ENCODE measurements at places on chromosomes 2 and 18.

DNA sequence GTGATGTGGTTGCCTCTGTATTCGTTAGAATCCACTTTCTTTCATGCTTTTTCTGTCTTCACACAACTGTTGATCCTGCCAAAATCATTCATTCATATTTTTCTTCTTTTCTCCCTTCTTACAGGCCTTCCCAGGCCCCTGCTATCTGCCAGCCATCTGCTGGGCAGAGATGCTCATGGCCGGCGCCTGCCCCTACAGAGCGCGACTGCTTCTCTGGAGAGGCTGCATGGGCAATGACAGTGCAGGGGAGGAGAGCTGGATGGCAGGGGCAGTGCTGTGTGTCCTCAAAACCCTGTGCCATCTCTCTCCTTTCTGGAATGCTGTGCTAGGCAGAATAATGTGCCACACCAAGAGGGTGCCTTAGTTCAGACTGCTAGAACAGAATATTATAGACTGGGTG is 125.2 kb downstream of the INHBB start:
- DNase-seq, result no peak

- DNase-seq, result no peak
Observed at GRCh38 chr2:193446967-193447366, 1252.2 kb upstream of the TMEFF2 start.

DNA sequence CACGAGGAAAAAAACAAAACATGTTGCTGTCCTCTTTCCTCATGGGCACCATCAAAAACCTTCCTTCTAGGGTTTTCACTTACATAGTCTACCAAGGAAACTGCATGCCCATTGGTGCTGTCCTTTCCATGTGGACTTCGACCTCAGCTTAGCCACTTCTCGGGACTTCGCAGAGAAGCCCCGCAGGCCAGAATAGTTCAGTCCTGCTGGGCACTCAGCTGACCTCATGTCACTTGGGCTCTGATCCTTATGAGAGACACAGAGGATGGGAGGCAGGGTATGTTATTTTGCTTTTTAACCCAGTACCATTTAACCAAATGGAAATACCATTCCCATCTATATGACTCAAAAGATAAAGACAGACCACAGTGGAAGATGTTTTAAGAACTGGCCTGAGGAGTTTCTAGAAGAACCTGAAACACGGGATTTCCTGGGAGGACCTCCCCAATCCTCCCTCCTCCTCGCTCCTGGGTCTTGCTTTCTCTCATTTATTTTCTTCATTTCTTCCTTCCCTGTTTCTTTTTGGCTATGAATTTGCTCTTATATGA is 28.4 kb downstream of the AAK1 start:
- no peak for DNase-seq

DNA sequence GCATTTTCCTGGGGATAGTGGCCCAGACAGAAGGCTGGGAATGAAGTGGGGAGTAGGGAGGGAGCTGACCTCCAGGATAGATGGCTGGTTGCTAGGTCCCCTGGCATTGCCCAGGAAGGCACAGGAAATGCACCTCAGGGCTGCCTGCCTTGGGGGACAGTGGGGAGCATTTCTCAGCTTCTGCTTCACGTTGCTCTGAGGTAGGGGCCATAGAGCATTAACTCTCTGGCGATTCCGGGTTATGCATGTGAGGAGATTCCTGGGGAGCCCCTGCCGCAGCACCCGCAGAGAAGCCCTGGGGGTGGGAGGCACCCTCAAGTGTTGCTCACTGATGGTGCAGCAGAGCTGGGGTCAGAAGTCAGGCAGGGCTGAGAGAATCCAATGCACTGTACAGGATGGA is 256.5 kb downstream of the CYP26B1 start:
- no peak for DNase-seq

DNA sequence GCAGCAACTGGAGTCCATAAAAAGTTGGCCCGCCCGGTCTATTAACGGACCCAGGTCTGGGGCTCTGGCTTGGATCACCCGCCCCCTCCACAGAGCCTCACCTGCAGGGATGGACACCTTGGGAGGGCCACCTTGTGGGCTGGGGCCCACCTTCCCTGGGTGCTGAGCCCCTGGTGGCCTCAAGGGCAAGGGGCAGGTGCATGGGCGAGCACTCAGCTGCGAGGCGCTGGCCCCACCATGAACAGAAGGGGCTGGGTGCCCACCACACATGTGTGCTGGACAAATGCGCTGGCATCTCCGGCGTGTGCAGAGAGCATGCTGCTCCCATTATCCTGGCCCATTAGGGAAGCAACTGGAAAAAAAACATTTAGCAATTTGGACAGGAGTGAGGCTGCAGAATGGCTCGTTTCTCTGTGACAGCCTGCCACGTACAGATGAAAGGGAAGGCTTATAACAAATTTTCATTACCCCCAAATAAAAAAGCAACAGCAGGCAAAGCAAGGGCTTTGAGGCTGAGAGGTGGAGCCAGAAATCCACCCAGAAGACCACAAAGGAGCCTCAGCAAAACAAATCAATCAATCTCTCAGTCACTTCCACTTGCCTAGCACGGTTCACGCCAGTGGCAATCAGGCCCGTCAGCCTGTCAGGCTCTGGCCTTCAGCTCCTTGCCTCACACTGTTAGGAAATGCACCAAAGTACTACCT is 253.1 kb upstream of the ZNF521 start:
- DNase-seq, result no peak

GRCh38 chr2:192026059-192026824 is 168.5 kb downstream of the TMEFF2 start:
- no peak for DNase-seq

- DNase-seq, result no peak
Observed at GRCh38 chr2:238717084-238717483, 130.8 kb upstream of the TWIST2 start.

DNA sequence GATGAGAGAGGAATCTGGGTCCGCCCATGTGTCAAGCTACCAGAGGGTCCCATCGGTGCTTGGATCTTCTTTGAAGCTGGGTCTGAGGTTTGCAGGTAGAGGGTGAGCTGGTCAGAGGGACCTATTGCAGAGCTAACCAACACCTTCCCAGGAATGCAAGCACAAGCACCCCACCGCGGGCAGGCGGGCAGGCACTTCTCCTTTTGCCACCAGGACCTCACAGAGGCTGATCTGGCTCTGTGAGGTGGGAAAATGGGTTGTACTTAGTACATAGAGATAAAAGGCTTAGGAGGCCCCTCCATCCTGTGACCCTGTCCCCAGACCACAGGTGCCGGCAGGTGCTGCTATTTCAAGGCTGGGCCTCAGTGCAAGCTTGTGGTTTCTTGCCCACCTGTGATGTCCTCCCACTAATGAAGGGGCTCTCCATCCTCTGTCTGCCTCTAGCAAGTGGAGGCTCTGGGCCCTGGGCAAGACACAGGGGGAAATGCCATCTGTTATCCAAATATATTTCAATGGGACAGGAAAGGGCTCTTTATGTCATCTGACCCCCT is 31.4 kb upstream of the IL37 start:
- DNase-seq, result no peak

GRCh38 chr18:37188016-37188791 is 359.3 kb downstream of the KIAA1328 start:
- DNase-seq, result no peak

DNA sequence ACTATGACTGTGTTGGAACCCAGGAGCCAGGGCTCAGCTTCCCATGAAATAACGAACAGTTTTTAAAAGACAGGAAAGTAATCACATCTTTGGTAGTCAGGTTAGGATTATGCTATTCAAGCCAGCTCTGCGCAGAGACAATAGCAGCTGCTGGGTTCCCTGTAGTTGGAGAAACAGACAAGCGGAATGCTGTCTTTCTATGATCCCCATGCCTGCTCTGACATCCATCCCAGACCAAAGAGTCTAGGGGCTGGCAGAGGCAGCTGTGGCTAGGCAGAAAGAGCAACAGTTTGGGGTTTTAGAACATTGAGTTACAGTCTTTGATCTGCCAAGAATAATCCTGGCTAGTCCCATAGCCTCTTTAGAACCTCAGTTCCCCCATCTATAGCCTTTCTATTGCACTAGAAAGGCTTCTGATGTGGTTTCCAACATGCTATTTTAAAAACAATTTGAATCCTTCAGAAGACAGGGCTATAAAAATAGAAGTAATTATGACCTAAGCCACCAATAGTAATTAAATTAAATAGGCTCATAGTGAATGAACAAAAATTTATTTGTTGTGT is 146.8 kb downstream of the MTX2 start:
- no peak for DNase-seq

DNA sequence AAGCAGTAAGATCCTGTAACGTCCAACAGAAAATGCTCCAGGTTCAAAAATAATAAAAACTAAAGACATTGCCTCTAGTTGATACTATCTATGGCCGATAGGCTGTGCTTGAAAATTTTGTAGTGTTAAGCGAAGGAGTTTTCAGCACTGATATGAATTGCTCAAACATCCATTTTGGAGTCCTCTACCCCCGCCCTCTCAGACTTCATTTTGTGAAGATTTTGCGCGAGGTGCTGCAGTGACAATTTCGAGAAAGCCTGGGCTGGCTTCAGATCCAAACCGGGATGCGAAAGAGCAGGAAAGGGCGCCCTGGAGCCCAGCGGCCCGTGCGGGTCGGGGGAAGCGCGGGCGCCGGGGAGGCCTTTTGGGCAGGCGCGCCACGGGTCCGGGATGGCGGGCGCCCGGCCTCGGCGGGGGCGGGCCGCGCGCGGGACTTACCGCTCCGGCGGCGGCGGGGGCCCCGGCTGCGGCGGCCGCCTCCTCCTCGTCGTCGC is 1.8 kb downstream of the SP3 start:
- DNase-seq, result peak; percentile 70

- DNase-seq, result no peak
Observed at GRCh38 chr2:5316001-5316490, 376.1 kb upstream of the SOX11 start.

GRCh38 chr18:55321265-55322177 is 266.5 kb downstream of the TCF4 start:
- DNase-seq, result no peak

DNA sequence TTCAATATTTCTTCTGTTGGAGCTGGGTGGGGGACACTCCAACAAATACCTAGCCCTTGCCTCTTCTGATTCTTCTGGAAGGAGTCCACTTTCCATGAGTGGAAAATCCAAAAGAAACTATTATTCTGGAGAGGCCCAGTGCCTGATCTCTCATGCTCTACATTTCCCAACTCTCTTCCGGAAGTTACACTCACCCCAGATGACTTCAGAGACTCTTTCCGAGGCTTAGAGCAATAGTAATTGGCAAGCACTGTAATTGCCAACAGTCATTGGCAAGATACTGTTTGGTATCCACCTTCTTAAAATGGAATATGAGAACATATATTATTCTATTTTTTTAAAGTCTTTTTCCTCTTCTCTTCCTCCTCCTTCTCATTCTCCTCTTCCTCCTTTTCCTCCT is 60.5 kb upstream of the CYRIA start:
- no peak for DNase-seq

DNA sequence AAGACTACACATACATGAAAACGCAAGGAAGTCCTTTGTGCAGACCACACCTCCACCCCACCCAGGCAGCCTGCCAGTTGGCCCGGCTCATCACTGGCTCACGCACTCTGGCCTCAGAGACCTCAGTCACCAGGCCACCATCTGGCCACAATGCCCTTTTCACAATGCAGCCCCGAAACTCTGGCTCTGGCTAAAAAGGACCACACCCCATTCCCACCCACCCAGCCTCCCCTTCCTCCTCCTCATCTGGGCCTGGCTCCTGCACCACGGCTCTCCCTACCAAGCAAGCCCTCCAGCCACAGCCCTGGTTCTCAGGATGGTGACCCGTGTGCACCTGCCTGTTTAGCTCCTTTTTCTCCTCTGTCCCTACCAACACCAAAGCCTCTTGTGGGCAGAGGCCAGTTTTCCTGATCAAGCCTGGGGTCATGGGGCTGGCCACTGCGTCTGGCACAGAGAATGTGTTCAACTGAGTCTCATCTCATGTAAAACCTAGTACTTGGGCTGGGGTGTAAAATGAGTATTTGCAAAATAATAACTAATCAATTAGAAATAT is 7.4 kb downstream of the HDAC4 start:
- DNase-seq, result no peak

DNA sequence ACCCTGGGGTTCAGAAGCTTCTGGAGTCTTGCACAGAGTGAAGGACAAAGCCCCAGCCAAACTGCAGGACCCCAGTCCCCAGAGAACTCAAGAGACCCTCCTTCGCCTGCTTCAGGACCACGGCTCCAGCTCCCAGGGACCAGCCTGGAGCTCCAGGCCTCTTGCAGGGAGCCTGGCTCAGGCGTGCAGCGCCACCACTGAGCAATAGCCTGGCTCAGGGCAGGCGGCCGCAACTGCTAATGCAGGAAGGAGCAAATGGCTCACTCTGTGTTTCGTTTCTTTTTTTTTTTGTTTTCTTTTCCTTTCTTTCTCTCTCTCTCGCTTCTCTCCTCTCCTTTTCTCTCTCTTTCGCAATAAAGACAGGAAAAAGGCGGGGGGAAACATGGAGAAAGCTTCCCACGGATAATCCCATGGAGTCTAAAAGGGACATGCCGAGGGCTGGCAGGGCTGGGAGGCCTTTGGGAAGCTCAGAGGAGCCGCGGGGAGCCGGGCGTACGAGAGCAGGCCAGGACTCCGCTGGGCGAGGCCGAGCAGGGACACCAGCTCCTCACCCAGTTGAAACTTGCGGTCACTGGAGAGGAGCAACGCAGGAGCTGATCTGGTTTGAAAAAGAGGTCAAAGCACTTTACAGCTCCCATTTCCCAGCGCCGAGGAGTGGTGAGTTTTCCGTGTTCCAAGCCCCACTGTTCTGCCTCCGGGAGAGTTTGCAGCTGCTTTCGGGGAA is 244.8 kb downstream of the TWIST2 start:
- no peak for DNase-seq

GRCh38 chr2:2648094-2648493 is 317.0 kb upstream of the MYT1L start:
- no peak for DNase-seq

- DNase-seq, result peak; percentile 77
Observed at GRCh38 chr2:191321861-191322662, 76.9 kb downstream of the MYO1B start.

DNA sequence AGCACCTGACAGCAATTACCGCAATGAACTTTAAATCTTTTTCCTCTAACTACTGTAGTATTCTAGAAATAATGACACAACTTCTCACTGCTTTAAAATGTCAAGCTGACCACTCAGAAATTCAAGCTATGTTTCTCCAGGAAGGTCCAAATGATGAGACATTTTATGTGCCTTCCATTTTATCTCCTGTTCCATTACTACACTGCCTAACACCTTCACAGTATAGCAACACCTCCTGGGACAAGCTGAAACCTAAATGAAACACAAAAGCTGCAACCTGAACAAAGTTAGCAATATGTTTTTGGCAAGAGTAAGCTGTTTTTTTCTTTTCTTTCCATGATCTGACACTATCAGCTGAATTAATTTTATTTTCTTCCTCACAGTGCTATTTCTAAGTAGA is 81.9 kb downstream of the IKZF2 start:
- no peak for DNase-seq

DNA sequence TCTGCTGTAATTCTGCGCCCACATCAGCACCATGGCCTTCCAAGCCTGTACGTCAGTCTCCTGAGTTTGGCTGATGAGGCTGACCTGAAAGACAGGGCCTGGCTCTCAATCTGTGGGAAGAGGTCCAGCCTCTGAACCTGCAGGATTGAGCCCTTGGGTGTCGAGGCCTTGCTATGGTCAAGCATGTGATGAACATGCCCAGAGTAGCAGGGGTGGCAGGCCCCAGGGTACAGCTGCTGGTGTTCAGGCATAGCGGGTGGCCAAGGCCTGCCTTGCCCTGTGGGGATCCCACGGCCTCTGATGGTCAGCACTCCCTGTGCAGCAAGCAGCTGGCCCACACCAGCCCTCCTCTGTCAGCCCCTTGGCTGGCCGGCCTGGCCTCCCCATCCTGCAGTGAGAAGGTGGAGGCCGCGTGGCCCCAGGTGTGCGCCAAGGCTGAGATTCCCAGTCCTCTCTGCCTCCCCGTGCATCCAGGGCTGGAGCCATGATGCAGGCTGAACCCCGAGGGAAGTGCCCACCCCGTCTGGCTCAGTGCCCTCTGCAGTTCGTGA is 298.4 kb downstream of the NDUFA10 start:
- DNase-seq, result no peak

Measured in DND-41 (cell line).